IPS DF 6.9 (cell line): ENCODE measurements at places on chromosomes 1 and 21.

DNA sequence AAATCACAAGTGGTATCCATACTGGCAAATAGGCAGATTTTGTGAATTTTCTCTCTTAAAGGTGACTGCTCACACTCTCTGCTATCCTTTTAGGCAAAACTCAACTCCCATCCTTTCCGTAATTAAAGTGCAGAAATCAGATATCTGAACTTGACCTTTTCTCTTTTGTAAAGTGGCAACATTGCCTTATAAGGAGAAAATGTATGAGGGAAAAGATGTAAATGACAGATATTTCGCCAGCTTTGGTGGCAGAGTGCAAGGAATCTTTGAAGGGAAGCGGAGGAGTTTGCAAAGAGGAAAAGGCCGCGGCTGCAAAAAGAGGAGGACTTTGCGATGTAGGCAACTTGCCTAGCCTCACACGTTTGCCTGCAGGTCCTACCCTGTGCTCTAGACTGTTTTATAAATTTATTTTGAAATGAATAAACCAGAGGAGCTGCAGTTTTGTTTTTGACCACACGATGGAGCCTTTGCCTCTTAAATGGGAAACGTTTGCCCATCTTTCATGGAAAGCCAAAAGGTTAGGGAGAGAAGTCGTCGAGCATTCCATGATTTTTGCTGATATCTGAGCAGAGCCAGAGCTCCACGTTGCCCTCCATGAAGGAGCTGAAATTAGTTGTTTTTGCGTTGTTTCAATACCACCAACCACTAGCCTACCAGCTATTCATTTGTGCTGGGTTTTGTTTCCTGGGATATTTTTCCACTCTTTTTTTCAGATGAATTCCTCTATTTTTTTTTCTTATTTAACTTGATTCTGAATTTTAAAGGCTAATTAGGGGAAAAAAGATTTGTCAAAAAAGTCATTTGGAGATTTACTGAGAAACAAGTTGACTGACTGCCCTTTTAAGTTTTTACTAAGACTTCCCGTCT lies 242.3 kb downstream of the LMX1A start:
- H3K36me3 ChIP-seq = no peaks in the 10 kb centered on the region
- peak; percentile 60 for DNase-seq
- H3K27ac ChIP-seq = no peak overlapping the region
- H3K27me3 ChIP-seq = peaks cover 25% of the 10 kb centered on the region; the same call in 1 of the 2 replicates

GRCh38 chr21:33939226-33939625 lies 23.6 kb upstream of the ATP5PO start:
- no peak overlapping the region for H3K27ac ChIP-seq
- H3K36me3 ChIP-seq = no peaks in the 10 kb centered on the region; the same call in 1 of the 2 replicates
- no peaks in the 10 kb centered on the region for H3K27me3 ChIP-seq

DNA sequence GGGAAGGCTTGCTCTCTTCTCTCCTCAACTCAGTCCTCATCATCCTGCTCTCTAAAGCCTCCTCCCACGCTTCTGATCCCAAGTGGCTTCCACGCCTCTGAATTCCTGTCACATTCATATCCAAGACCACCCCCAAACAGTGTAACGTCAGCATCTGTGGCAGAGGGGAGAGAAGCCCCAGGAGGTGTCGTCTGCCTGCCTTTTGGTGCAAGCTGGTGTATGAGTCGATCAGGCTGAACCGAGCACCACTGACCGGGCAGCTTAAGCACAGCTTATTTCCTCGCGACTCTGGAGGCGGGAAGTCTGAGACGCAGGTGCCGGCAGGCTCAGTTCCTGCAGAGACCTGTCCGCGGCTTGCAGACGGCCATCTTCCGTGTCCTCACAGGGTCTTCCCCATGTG lies 123.8 kb upstream of the RAB4A start:
- no peaks in the 10 kb centered on the region for H3K27me3 ChIP-seq
- no peak overlapping the region for H3K4me3 ChIP-seq
- no peaks in the 10 kb centered on the region for H3K36me3 ChIP-seq
- DNase-seq = no peak
- peaks cover 9% of the 10 kb centered on the region for H3K4me1 ChIP-seq
- H3K27ac ChIP-seq = no peak overlapping the region

DNA sequence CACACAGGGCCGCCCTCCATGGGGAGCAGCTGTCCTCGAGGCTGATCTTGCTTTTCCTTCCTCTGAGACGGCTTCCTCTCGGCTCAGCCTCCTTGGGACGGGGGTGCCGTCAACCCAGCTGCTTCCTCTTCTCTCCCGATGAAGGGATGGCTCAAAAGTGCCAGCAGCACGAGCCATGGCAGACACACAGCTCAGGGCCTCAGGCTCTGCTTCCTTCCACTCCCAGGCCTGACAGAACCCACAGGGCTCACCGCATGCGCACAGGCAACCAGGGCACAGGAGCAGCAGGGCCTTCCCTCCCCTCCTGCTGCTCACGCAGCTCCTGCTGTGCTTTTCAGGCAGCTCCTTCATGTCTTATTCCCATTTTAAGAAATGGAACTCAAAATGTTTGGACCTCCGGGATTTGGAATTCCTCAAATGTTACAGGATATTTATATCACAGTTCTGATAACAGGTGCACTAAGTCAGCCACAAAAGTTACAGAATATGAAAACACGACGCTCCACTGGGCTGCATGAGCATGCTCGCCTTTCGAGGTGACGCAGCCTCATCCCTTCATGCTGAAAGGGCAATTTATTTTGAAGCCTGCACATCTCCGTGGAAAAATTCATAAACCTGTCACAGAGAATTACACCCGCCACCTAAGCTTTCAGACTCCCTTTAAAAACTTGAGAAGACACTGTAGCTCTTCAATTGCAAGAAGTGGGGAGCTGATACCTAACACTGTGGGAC lies 84.4 kb downstream of the HSF2BP start:
- DNase-seq = no peak
- no peak overlapping the region for H3K4me3 ChIP-seq
- no peaks in the 10 kb centered on the region for H3K27me3 ChIP-seq
- no peaks in the 10 kb centered on the region for H3K36me3 ChIP-seq
- no peak overlapping the region for H3K27ac ChIP-seq

- no peak for DNase-seq
- H3K4me3 ChIP-seq = no peak overlapping the region
- H3K27me3 ChIP-seq = peaks cover 3% of the 10 kb centered on the region; the same call in 1 of the 2 replicates
- H3K4me1 ChIP-seq = peaks cover 8% of the 10 kb centered on the region
- no peak overlapping the region for H3K27ac ChIP-seq
- H3K36me3 ChIP-seq = no peaks in the 10 kb centered on the region
Observed at GRCh38 chr1:150552128-150552910, 3.1 kb downstream of the ADAMTSL4 start.
